ENCODE measurements at places on chromosomes 6 and 20. TPM values are rescaled to one million over a fixed set of nuclear protein-coding genes. Genes with fewer than 3 reads are reported as not detected.

Gene AHCY
- 57.6 TPM for total RNA-seq

Gene RBPJL
- total RNA-seq = not detected

Gene DACT2
- 2.6 TPM for total RNA-seq

Gene PRRT1
- total RNA-seq = 0.20 TPM

Gene ARHGAP18
- 20.2 TPM for total RNA-seq

Gene KHDC1
- 1.2 TPM for total RNA-seq

Gene TP53TG5
- not detected for total RNA-seq

Gene CST2
- not detected for total RNA-seq

DNA sequence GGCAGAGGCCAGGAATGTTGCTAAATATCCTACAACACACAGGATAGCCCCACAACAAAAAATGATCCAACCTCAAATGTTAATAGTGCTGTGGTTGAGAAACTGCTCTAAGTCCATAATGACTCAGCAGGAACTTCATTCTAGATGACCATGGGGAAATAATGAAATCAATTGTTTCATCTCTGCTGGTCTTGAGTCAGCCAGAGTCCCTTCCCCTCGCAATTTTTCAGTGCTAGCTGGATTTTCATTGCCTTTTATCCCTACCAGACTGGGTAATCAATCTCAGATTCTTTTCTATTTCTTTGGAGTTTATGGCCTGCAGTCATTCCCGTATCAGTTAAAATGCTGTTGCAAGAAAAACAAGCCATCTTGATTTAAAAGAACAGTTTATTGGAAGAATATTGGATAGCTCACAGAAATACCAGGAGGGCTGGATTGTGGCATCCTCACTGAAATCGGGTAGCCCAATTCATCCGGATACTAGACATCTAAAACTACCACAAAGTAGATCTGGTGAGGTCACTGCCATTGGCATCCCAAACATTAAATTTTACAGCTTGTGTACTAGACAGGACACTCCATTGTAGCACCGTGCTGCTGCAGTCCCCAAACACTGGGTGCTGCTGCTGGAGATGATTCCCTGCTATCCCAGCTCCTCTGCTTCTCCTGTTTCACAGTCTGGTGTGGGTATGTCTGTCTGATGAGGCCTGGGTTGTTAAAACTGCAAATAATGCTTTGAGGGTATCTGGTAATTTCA is 30.3 kb upstream of the POPDC3 start:
- DNase-seq = no peak

GRCh38 chr20:13348311-13349234 is 127.5 kb downstream of the ISM1 start:
- DNase-seq = no peak

DNA sequence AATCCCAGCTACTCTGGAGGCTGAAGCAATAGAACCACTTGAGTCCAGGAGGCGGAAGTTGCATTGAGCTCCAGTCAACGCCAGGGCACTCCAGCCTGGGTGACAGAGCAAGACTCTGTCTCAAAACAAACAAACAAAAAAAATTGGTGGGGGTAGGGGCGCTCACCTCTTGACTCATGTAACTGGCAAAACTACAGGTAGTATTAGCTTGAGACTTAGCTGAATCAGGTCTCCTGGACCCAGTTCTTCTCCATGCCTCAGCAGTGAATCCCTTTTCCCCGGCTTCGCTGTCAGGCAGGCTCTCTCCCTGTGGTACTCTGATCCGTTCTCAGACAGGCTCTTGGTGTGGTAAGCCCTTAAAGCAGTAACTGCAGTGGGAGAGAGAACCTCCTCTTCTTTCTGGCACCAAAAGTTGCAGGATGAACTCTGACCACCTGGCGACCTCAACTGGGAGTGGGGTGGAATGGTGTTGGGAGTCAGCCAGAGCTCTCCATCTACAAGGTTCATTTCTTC is 12.9 kb downstream of the SLC9A8 start:
- no peak for DNase-seq

DNA sequence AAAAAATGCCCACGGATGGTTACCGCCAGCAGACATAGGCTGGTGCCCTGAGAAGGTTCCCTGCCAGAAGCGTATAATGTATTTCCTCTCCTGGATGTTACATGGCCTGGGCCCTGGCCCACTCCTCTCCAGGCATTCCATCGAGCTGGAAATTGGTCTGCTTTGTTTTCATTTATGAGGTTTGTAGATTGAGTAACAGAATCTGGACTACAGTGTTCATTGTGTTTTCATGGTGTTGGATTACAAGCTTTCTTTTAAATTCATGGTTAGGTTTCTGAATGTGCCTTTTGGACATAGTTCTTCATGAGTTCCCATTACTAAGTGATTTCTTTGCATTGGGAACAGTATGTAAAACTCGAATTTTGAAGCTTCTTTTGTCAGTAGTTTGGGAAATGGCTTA is 6.4 kb downstream of the TIAM2 start:
- no peak for DNase-seq

DNA sequence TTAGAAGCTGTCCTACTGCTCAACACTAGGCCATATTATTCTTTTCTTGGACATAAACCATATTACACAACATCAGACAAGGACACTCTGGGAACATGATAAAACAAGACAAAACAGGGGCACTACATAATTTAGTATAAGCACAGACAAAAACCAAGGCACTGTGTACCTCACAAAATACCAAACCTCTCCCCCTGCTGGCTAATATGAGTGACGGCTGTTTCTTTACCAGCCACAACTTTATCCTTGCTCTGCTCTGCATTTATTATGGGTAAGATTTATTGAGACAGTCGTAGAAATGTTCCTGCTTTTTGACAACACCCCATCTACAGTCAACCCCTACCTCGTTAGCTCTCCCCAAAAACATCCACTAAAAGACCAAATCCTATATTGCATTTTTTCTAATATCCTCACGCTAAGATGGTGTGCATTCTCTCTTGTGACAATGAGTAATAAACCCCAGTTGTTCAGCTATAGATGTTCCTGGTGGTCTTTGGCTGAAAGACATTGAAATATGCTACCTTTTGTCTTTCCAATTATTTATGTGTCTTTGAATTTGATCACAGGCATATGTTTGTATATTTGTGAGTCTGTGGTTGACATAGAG is 23.8 kb upstream of the POLR1H start:
- no peak for DNase-seq

DNA sequence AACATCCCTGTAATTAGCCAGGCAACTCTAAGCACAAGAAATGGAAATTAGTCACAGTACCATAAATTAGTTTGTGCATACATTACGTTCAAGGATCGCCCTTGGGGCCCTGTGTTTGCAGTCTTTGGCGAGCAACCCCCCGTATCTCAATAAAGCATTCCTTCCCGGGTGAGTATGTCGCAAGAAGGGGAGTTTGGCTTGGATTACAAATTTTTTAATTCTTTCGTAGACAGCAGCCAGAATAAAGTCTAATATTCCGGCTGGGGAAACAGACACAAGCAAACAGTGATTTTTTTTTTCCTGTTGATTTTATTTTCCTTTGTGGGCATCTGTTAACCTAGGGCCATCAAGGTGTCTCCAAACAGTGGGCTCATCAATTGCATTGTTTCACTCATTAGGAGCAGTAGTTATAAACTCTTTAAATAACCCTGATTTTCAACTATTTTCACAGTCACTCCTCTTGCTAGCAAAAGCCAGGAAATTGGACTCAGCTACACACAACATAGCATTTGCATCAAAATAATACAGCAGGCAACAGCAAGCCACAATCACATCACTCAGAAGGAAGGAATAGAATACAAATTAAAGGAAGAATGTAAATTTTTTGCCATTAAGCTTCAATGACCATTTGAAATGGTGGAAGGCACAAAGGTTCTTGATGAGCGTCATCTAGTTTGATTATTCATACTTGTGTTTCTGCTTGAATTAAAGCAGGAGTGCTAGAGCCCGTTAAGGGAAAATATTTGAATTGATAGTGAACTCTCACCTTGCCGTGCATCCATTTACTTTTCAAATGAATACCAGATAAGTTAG is 85.3 kb downstream of the LINC00237 start:
- no peak for DNase-seq

DNA sequence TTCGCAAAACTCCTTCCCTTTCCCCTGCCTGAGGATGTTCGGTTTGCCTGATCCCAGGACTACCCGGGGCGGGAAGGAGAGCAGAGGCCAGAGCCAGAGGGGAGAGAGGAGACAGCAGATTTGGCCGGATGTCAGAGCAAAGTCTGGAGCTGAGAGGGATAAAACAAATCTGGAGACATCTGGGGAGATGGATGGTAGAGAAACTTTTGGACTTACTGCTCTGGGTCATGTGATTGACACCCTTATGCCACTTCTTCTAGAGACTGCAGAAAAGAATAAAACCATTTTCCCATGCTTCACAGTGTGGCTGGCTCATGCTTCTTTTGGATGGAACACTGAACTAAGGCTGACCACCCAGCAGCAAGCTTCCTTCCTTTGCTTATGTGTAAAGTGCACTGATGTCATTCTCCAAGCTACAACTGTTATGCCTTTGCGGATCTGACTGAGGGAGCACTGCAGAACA is 174.7 kb downstream of the FOXC1 start:
- no peak for DNase-seq

GRCh38 chr6:21398741-21399325 is 194.7 kb upstream of the SOX4 start:
- no peak for DNase-seq

- DNase-seq = no peak
These were observed 96.2 kb downstream of the TTLL2 start for GRCh38 chr6:167420858-167421766.

GRCh38 chr6:108492131-108492766 is 68.5 kb upstream of the FOXO3 start:
- DNase-seq = peak; percentile 37

DNA sequence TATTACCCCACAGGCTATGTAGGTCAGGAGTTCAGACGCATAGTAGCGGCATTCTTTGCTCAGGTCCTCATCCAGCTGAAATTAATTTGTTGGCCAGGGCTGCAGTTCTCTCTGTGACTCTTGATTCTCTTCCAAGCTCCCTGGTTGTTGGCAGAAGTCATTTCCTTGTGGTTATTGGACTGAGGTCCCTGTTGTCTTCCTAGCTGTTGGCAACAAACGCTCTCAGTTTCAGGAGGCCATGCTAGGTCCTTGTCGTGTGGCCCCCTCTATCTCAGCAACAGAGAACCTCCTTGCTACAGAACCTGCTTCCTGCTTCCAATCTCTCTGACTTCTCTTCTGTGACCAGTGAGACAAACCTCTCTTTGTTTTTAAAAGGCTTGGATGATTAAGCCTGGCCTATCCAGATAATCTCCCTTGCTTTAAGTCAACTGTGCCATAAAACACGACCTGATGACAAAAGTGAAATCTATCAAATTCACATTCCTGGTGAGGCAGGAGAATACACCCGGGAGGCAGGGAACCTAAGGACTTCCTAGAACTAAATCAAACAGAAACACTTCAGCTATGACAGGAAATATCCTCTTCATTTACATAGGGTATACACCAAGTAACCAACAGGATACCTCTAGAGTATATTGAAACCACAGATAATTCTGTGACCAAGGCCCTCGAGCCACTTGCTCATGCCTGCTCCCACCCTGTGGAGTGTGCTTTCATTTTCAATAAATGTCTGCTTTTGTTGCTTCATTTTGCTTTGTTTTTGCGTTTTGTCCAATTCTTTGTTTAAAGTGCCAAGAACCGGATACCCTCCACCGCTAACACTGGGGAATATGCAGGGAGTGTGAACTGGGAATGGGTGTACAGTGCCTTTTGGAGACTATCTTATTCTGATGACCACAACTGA is 196.0 kb downstream of the BTBD3 start:
- DNase-seq = peak; percentile 26
